ENCODE measurements at places on chromosomes 5 and 9. TPM values are rescaled to one million over a fixed set of nuclear protein-coding genes. Genes with fewer than 3 reads are reported as not detected.

DNA sequence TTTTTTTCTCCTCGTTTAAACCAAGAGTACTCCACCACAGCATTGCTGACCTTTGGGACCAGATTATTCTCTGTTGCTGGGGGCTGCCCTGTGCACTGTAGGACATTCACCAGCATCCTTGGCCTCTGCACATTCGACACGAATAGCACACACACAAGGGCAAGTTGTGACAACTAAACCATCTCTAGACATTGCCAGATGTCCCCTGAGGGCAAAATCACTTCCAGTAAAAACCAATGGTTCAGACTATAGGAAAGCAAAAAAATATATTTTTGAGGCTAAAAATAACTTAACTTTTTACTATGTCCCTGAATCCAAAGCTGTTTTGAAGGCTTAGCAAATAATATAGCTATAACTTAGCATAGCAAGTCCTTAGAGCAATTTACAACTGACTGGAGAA is 65.9 kb downstream of the SEMA5A start:
- peak overlapping the region; percentile 78 for H3K27ac ChIP-seq
- no peak for DNase-seq
- H3K36me3 ChIP-seq: peaks cover 32% of the 10 kb centered on the region
- H3K27me3 ChIP-seq: peaks cover 3% of the 10 kb centered on the region
- peaks cover 75% of the 10 kb centered on the region for H3K4me1 ChIP-seq

GRCh38 chr9:6149315-6149714 is 66.3 kb upstream of the IL33 start:
- peaks cover 22% of the 10 kb centered on the region for H3K4me1 ChIP-seq
- no peak for DNase-seq
- no peaks in the 10 kb centered on the region for H3K27me3 ChIP-seq
- H3K36me3 ChIP-seq: no peaks in the 10 kb centered on the region

Gene IL33
- total RNA-seq: not detected

DNA sequence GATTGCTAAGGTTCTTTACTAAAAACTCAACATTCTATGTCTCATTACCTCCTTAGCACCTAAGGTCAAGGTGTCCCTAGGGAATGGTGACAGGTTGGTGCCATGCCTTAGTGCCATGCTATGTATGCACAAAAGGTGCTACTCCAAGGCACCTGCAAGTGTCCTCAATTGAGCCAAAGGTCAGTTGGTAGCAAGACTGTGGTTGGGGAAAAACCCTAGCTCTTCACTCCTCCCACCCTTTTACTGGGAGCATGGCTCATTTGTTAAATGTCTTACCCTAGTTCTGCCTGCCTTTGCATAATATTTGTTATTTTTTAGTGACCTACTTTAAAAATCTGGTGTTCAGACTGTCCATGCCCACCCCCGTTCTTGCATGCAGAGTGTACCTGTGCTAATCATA is 17.0 kb downstream of the ACO1 start:
- no peaks in the 10 kb centered on the region for H3K27me3 ChIP-seq
- H3K27ac ChIP-seq: no peak overlapping the region
- no peak for DNase-seq
- peaks cover 36% of the 10 kb centered on the region for H3K36me3 ChIP-seq

DNA sequence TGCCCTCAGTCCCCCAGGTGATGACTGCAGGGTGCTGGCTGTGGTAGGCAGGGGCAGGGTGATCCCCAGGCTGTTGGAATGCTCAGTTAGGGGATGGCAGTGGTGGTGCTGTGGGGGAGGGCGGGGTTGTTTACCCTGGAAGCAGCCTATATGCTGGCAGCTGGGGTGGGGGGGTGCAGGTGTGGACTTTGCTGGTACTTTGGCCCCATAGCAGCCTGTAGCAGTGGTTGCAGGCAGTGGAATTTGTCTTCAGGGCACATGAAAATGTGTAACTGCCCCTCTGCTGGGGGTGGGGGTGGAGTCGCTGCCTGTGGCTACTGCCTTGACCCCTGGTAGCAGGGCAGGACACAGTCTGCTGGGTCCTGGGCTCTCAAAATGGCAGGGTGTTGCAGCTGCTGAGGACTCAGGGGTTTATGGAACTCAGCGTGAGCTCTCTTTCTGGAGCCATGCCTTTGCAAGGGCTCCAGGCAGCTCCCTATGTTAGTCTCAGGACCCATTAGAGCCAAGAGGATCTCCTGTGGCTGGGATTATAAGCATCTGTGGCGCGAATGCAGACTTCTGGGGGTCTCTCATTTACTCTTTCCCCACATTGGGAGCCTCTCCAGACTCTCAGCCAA is 65.0 kb downstream of the RMI1 start:
- H3K27me3 ChIP-seq: peaks cover 4% of the 10 kb centered on the region
- no peak overlapping the region for H3K27ac ChIP-seq
- no peak for DNase-seq

All from HFFc6 (cell line).